ENCODE measurements at places on chromosomes 5 and 9.

DNA sequence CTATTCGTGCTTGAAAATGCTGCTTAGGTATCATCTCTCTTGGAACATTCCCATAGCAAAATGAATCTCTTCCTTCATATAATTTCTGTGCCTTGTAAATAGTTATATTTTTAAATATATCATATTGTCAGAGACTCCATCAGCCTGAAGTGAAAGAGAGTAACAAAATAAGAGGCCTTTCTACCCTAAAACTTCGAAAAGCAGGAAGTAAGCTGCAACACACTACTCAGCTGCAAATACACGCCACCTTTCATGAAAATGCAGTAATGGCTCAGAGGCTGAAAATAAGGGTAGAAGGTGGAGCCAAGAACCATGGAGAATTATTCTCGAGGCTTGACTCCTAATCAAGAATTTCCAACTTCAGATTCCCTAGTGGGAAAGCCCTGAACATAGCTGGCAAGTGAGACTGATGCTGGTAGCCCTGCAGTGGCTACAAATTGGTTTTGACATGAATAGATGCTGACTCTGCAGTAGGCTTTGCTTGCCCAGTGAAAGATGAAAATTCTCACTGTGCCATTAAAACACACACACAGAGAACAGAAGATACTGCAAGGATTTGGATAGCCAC is 30.2 kb upstream of the PTGER4 start:
- no peaks in the 10 kb centered on the region for H3K4me1 ChIP-seq
- H3K36me3 ChIP-seq, result no peaks in the 10 kb centered on the region
- H3K27ac ChIP-seq, result no peak overlapping the region
- no peaks in the 10 kb centered on the region for H3K27me3 ChIP-seq
- no peak for DNase-seq

DNA sequence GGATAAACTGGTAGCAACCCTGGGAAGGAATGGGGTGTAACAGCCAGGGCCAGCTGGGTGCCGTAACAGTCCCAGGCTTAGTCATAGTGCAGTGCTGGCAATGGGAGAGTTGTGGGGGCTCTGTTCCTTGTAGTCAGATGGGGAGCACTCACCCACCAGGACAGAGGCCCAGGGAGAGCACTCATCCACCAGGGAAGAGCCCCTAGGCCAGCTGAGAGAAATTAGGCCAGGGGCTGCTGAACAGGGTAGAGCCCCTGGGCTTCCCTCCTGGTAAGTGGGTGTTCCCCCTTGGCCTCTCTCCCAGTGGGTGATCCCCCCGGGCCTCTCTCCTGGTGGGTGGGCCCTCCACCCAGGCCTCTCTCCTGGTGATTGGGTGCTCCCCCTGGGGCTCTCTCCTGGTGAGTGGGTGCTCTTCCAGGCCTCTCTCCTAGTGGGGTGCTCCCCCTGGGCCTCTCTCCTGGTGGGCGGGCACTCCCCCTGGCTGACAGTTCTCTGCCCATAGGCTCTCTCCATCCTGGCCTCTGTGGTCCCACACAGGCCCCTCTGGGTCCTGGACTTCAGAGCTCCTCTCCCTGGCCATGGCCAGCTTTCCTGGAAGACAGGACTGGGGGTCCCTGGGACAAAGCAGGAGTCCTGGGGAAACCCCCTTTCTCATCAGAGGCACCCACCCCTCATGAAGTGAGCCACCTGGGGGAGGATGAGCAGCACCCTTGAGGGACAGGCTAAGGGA is 13.4 kb downstream of the FGD3 start:
- no peaks in the 10 kb centered on the region for H3K36me3 ChIP-seq
- peaks cover 7% of the 10 kb centered on the region for H3K4me1 ChIP-seq
- DNase-seq, result no peak
- H3K27me3 ChIP-seq, result no peaks in the 10 kb centered on the region

GRCh38 chr9:78406146-78406545 is 109.2 kb downstream of the PSAT1 start:
- H3K36me3 ChIP-seq, result no peaks in the 10 kb centered on the region
- no peak overlapping the region for H3K27ac ChIP-seq
- no peak for DNase-seq
- H3K27me3 ChIP-seq, result no peaks in the 10 kb centered on the region
- no peaks in the 10 kb centered on the region for H3K4me1 ChIP-seq
- no peak overlapping the region for H3K4me3 ChIP-seq

DNA sequence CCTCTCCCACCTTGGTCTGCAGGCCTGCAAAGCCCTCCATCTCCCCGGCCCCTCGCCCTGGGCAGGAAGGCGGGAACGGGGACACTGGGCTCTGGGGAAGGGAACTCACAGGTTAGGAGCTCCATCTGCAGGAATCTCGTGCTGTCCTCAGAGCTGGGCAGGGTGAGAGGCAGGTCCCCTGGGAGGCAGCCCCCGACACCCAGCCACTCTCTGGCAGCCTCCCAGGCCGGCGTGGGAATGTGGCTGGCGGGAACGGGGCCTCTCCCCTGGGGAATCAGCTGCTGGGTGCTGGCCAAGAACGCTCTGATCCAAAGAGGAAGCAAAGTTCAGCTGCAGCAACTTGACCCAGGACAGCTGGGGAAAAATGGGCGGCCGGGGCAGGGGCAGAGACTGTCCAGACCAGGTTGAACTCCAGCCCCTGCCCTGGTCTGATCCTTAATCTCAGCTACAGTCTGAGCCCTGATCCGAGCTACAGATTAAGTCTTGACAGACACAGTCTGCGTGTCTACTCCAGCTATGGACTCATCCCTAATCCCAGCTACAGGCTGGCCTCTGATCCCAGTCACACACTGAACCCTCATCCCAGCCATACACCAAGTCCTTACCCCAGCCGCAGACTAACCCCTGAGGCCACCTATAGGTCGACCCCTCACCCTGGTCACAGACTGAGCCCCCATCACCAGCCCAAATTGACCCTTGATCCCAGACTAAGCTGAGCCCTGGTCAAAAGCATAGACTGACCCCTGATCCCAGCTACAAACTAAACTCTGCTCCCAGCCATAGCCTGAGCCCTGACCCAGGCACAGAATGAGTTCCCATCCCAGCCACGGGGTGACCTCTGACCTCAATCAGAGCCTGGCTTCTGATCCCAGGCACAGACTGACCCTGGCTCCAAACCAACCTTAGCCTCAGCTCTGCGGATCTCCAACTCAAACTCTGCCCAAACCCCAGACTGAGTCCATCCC is 37.3 kb upstream of the EGFL7 start:
- no peak overlapping the region for H3K27ac ChIP-seq
- no peaks in the 10 kb centered on the region for H3K36me3 ChIP-seq
- peaks cover 51% of the 10 kb centered on the region for H3K4me1 ChIP-seq
- no peak overlapping the region for H3K4me3 ChIP-seq

GRCh38 chr5:40406741-40407211 is 272.9 kb upstream of the PTGER4 start:
- DNase-seq, result peak; percentile 16
- H3K4me1 ChIP-seq, result peaks cover 19% of the 10 kb centered on the region
- H3K36me3 ChIP-seq, result no peaks in the 10 kb centered on the region
- H3K27me3 ChIP-seq, result no peaks in the 10 kb centered on the region
- H3K4me3 ChIP-seq, result no peak overlapping the region

Data from hepatocyte (in vitro differentiated cells).